ENCODE measurements at places on chromosomes 16 and 17.

GRCh38 chr16:84237994-84238750 is 1.6 kb downstream of the KCNG4 start:
- DNase-seq, result no peak

- DNase-seq, result no peak
Observed at GRCh38 chr17:49168706-49169105, 36.1 kb downstream of the B4GALNT2 start.

GRCh38 chr16:76335180-76335974 is 58.2 kb downstream of the CNTNAP4 start:
- DNase-seq, result no peak

DNA sequence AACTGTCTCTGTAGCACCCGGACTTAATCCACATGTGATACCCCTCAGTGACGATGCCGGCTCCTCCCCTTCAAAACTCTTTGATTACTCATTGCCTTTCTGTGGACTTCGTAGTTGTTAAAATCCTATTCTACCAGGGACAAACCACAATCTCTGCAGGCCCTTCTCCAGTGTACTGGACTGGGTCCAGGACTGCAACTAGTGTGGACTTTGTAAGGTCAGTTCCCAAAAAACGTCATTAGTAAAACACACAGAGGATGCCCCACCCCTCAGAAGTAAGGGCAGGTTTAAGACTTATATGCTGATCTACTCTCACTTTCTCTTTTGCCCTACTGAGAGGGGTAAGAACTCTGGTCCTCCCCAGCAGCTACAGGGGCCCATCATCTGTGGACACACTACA is 10.5 kb upstream of the NUDT7 start:
- no peak for DNase-seq

- DNase-seq, result no peak
Observed at GRCh38 chr17:75428543-75429469, 23.3 kb upstream of the GRB2 start.

GRCh38 chr17:41639492-41640473 is 15.4 kb upstream of the KRT17 start:
- no peak for DNase-seq

GRCh38 chr16:49716339-49716934 is 139.5 kb downstream of the ZNF423 start:
- DNase-seq, result no peak

GRCh38 chr16:88524274-88524972 is 45.8 kb upstream of the ZC3H18 start:
- DNase-seq, result no peak

GRCh38 chr16:77937473-77938149 is 84.7 kb upstream of the CLEC3A start:
- no peak for DNase-seq

- DNase-seq, result no peak
Observed at GRCh38 chr16:16189842-16190241, 33.5 kb downstream of the ABCC6 start.

DNA sequence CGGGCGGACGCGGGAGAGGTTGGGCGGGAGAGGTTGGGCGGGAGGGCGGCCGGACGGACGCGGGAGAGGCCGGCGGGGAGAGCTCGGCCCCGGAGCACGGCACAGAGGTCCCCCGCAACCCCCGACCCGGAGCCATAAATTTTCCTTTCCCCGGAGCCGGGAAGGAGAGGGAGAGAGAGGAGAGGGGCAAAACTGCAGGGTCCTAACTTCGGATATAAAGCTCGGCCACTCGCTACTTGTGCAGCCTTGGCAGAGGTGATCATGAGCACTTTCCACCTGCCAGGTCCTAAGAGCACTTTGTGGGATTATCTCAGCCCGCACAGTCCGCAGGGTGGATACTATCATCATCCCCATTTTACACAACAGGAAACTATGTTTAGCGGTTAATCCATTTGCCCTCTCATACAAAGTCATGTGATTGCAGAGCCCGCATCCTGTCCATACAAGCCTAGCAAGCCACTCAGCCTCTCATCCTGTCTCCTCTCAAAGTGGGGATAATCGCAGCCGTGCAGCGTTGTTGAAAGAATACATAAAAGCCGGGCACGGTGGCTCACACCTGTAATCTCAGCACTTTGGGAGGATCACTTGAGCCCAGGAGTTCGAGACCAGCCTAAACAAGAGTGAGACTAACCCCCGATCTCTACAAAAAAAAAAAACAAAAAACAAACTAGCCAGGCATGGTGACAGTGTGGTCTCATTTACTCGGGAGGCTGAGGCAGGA is 780 bp upstream of the DCAKD start:
- DNase-seq, result peak; percentile 51

GRCh38 chr17:45234641-45235415 is 13.1 kb downstream of the FMNL1 start:
- peak; percentile 56 for DNase-seq

DNA sequence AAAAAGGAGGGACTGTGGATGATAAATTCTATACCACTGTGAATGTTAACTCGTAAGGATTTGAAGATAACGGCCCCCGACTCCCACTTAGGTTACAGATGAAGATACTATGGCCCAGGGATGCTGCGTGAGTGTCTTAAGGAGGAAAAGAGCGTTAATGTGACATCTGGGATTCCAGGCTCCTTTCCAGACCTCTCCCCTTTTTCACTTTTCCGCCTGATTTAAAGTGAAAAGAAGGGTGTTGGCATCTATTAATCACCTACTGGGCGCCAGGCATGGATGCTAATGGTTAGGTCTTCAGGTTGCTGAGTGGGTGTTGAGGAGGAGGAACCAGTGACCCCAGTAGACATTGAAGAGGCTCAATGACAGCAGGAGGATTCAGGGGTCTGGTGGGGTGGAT is 117.8 kb downstream of the RBFOX1 start:
- DNase-seq, result no peak

- DNase-seq, result peak; percentile 84
Observed at GRCh38 chr16:23948949-23949411, 113.2 kb downstream of the PRKCB start.

- no peak for DNase-seq
Observed at GRCh38 chr16:85492295-85492864, 120.7 kb upstream of the GSE1 start.

DNA sequence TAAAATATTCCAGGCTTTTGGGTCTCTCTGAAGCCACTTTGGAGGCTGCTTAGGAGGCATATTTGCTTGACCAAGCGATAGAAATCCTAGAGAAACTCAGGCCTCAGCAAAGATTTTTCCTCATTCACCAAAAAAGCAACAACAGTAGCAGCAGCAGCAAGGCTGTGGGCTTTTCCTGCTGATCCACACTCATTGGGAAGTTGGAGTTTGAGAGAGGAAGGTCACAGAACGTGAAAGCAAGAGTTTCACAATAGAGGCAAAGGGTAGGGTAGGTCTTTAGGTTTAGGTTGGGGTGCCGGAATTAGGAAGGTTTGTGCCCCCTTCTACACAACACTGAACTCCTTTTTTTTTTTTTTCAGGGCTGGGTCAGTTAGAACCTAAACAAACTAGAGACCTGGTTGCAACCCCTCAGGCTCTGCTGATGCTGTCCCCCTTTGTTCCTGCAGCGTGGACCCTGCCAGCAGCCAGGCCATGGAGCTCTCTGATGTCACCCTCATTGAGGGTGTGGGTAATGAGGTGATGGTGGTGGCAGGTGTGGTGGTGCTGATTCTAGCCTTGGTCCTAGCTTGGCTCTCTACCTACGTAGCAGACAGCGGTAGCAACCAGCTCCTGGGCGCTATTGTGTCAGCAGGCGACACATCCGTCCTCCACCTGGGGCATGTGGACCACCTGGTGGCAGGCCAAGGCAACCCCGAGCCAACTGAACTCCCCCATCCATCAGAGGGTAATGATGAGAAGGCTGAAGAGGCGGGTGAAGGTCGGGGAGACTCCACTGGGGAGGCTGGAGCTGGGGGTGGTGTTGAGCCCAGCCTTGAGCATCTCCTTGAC is 2.0 kb downstream of the TMUB2 start:
- no peak for DNase-seq

DNA sequence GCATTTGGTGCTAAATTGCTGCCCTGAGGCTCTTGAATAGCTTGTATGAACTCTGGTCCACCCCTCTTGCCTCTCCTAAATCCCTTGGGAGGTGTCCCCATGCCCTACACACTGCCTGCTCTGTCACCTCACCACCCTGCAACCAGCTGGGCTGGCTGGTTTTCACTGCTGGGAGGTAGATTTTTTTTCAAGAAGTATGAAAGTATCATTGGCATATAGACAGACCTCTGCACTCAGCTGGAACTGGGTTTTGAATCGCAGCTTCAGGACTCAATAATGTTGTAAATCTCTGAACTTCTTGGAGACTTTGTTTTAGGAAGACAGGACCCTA is 184.9 kb downstream of the MSI2 start:
- no peak for DNase-seq

GRCh38 chr16:88602091-88602490 is 31.9 kb downstream of the ZC3H18 start:
- DNase-seq, result no peak

GRCh38 chr16:11047939-11048800 is 103.8 kb downstream of the CLEC16A start:
- DNase-seq, result no peak

DNA sequence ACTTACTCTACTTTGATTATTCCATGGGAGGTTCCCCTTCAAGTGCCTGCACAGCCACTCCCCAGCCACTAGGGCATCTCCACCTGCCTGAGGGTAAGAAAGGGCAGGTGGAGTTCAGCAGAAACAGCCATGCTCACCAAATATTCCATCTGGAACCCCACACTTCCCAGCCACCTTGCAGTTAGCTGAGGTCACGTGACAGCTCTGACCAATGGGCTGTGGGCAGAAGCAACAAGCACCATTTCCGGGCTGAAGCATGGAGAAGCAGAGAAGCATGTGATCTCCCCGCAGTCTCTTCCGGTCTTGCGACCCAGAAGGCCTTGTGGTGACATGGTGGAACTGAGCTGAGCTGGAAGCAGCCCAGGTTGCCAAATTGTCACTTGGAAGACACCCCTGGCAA is 108.6 kb downstream of the CCT6B start:
- DNase-seq, result no peak

DNA sequence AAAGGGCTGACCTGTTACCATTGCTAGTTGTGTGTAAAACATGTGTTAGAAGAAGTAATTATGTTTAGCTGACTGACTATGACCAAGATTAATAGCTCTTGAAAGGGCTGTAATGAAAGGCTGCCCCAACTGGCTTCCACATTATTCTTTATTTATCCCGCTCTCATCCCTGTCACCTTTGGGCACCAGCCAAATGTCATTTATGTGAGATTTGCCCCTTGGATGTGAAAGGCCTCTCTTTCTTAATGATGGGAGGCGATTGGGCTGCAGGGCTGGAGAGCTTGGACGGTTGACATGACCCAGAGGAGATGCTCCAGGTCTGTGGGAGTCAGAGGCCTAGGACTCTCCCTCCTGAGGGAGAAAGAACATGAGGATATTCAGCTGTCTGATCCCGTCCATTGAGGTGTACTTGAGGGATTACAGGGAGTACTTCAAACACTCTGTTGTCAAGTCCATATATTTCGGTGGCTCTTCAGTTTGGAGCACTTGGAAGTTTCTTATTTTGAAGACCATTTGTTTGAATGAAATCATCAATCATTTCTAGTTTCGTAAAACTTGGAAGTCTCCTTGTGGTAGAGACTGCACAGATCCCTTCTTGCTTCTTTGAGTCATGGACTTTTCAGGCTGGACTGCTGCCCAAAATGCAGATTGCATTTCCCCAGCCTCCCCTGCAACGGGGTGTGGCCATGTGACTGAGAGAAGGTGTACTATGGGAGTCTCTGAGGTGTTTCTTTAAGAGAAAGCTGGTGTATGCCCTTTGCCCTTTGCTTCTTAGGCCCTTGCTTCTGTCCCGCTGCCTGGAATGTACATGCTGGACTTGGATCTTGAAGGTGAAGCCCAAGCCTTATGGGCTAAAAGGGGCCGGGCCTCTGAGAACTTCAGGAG is 51.3 kb downstream of the FTO start:
- no peak for DNase-seq

DNA sequence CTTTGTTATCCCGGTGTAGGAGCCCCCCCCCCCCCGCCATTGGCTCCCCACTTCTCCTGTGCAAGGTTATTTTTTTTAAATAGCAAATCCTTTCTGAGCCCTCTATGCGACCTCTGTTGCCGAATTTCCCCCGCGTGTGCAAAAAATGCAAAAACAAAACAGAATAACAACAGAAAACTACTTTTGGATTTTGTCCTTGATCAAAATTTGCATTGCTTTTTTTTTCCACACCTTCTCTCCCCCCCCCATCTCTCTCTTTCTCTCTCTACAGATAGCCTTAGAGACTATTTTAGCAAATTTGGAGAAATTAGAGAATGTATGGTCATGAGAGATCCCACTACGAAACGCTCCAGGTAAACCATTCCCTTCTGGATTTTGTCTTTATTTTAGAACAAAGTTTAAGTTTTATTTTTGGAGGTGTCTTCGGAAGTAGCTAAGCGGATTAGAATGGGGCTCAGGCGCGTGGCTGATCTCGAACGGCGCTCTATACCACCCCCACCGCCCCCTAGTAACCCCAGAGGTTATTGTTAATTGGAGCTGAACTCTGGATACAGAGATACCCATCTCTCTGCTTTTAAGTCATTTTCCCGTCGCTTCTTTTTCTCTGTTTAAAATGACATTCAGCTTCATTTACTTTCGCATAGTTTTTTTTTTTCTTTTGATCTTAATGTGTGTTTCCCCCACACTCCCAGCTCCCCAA is 1.0 kb downstream of the MSI2 start:
- DNase-seq, result peak; percentile 22

DNA sequence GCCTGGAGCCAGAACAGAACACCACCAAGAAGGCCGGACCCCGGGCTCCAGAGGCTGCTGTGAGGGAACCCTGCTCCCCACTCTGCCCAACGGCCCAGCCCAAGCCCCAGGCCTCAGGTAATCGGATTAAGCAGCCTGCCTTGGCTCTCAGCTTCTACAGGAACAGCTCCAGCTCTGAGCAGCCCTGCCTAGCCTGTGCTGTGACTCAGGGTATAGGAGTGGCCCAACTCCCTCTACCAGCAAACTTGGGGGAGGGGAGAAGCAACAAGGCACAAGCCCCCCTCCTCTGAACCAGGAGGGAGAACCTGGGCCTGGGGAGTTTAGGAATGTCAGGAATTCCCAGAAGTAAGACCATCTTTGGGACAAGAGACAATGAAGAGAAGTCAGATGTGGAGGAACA is 849 bp upstream of the SOX15 start:
- no peak for DNase-seq

- peak; percentile 52 for DNase-seq
Observed at GRCh38 chr16:89357055-89357816, 133.1 kb downstream of the ANKRD11 start.

DNA sequence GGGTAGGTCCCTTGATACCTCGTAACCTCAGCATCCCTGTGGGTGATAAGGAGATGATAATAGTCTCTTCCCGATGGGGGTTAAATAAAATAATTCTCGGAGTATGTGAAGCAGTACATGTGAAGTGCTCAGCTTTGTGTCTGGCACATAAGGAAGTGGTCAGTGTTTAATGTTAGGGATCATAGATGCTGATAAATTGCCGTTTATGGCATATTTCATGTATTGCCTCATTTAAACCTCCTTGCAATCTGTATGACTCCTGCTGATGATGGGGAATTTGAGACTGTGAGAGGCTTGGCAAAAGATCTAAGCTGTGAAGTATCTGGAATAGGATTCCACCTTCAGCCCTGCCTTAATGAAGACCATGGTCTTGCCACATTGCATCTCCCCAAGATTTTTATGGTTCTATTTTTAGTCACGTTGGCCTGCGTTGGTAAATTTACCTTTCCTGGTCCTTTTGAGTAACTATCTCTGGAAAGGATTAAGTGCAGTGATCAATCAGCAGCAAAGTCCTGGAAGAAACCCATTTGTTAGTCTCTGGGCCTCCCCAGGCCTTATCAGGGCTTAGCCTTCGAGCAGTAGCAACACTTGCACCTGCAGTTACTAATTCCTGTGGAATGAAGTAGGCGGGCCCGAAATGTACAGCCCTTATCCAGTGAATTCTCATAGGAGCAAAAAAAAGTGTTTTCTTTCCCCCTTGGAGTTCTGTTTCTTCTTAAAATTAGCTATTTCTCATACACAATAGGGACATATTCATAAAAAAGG is 144.9 kb downstream of the WWOX start:
- no peak for DNase-seq

All from CD4-positive, alpha-beta T cell treated with Interleukin-2 at 100 ng/mL for 4 hours (primary cell).